ENCODE measurements at places on chromosomes 6 and 20. TPM values are rescaled to one million over a fixed set of nuclear protein-coding genes. Genes with fewer than 3 reads are reported as not detected.

The BFSP1 gene
- 0.73 TPM for total RNA-seq

- DNase-seq: no peak
Observed at GRCh38 chr6:63975699-63976098, 340.1 kb downstream of the PHF3 start.

- DNase-seq: no peak
Observed at GRCh38 chr20:57135875-57136274, 130.6 kb downstream of the BMP7 start.

The TREM1 gene
- total RNA-seq: 0.67 TPM

- DNase-seq: no peak
Observed at GRCh38 chr20:21515300-21516179, 1.7 kb upstream of the NKX2-2 start.

- DNase-seq: no peak
Observed at GRCh38 chr20:31430568-31431115, 9.8 kb upstream of the DEFB123 start.

GRCh38 chr6:79947191-79948186 is at the start of gene ELOVL4:
Gene ELOVL4, minus strand, starts transcription at chr6:79947553. Its CDS starts 274 bp downstream, at chr6:79947279.
- DNase-seq: peak; percentile 81

The KCNQ5 gene
- not detected for total RNA-seq

GRCh38 chr6:125678601-125679000 is 70.8 kb upstream of the HEY2 start:
- no peak for DNase-seq

GRCh38 chr6:131966443-131966842 is 15.3 kb upstream of the CCN2 start:
- DNase-seq: no peak

The CEBPB gene
- 57.3 TPM for total RNA-seq

- DNase-seq: no peak
Observed at GRCh38 chr20:3203315-3204123, 963 bp downstream of the DDRGK1 start.

The HAO1 gene
- not detected for total RNA-seq

GRCh38 chr6:164099269-164099865 is 684.8 kb downstream of the QKI start:
- no peak for DNase-seq

The BHLHE23 gene
- total RNA-seq: not detected

The PGC gene
- not detected for total RNA-seq

GRCh38 chr20:6169251-6169650 is 46.4 kb upstream of the FERMT1 start:
- no peak for DNase-seq

The FAM217A gene
- total RNA-seq: not detected

DNA sequence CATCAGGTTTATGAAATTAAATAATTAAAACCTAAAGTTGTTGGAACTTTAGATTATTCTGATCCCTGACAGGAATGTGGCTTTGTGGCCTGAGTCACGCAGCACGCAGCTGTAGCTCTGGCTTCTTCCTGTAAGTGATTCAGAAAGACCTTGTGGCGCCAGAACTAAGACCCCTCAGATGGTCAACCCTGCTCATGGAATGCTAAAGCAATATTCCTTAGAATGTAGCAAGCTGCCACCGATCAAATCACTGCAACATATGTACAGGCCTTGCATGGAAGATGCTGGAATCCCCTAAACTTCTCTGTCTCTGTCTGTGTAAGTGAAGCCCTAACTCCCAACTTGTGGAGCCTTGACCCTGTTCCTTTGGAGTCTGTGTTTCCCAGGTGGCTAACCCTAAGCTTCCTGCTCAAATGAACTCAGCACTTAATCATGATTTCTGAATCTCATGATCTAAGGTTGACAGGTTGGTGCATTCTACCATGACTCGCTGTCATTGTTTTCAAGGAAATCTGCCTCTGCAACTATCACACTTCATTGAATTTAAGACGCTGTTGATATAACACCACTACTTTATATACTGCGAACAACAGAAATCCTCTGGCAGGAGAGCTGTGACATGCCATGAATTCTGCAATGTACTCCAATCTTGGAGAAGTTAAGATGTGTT is 111.2 kb upstream of the CST7 start:
- DNase-seq: no peak

DNA sequence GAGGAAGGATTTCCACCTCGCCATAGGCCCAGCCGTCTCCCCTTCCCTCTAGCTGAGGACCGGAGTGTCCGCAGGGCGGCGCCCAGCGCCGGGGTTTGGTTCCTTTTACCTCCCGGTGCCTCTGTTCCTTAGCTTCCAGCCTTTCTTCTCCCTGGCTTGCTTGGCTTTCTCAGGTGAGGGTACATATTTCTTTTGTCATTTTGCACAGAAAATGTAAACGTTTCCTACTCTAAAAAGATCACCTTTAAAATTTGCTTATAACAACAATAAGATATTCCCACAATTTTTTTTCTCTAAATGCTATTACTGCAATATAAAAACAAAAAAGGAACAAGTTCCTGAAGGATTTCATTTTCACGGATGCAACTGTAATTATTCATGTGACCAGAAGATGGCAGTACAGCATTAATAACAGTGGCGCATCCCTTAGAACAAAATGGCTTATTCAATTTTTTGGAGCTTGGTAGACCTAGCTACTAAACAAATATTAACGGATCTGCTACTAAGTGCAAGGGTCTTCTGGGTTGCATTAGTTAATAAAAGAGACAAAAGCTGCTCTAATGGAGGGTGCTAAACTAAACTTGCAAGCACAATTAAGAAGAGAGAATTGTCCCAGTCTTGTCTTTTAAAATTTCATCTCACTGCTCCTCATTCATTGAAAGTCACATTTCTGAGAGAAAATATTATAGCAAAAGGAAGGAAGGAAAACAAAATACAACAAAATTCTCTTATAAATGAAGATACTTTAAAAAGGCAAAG is 172.9 kb downstream of the ADGRG6 start:
- DNase-seq: no peak

DNA sequence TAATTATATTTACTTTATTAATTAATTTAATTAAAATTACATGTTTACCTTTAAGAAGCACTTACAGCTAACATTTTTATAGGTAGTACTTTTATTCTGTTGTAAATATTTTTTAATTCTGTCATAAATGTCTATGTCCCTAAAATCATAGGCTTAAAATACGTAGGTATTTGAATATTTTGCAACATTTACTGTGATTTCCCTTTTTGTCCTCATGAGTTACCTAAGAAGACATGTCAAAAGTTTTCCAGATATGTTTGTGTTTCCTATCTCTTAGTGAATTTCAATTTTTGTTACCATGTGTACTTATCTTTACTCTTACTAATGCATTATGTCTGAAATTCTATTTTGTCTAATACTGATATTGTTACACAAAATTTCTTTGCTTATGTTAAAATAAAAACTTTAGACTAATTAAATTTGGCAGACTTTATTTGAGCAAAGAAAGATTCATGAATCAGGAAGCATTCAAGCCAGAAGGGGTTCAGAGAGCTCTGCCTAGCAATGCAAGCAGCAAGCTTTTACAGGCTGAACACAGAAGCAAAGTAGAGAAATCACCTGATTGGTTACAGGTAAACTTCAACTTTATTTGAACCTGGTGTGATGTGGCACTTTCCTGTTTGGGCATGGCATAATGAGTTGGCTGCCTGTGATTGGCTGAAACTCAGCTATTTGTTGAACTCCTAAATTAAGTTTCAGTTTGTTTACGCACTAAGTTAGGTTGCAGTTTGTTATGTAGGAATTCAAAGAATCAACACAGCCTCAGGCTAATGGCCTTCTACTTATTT is 123.2 kb upstream of the TMEM170B start:
- DNase-seq: no peak

The EMILIN3 gene
- total RNA-seq: 5.6 TPM
